CD4-positive, alpha-beta T cell treated with Interleukin-17A for 4 hours (primary cell): ENCODE measurements at places on chromosomes 5 and 9.

GRCh38 chr5:54646356-54647101, 129.0 kb downstream of the SNX18 start:
- DNase-seq: peak; percentile 69

GRCh38 chr5:109692852-109693251, 3.1 kb downstream of the MAN2A1 start:
- no peak for DNase-seq

GRCh38 chr5:79936002-79936645, 54.9 kb downstream of the MTX3 start:
- DNase-seq: no peak

DNA sequence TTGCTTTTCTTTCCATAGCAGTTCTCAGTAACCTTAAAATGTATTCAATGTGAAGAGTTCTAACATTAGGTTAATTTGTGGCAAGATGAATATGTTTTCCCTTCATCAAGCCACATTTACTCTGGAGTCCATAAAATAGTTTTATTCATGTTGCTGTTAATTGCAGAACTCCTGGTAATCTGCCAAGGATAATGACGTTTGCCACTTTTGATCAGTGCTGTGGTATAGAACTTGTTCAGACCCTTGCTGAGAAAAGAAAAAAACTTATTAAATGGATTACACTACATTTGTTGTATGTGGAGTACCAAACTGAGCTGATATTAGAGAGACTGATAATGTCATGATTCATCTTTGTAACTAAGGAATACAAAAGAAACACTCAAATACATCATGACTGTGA, 212.4 kb upstream of the DMAC1 start:
- no peak for DNase-seq

GRCh38 chr9:86555661-86556060, 201.5 kb upstream of the TUT7 start:
- no peak for DNase-seq

GRCh38 chr9:130658893-130659698, 5.3 kb upstream of the PRDM12 start:
- no peak for DNase-seq

GRCh38 chr9:88041447-88041846, 67.1 kb upstream of the CDK20 start:
- no peak for DNase-seq

GRCh38 chr5:77518304-77518703, 26.2 kb upstream of the WDR41 start:
- DNase-seq: no peak

DNA sequence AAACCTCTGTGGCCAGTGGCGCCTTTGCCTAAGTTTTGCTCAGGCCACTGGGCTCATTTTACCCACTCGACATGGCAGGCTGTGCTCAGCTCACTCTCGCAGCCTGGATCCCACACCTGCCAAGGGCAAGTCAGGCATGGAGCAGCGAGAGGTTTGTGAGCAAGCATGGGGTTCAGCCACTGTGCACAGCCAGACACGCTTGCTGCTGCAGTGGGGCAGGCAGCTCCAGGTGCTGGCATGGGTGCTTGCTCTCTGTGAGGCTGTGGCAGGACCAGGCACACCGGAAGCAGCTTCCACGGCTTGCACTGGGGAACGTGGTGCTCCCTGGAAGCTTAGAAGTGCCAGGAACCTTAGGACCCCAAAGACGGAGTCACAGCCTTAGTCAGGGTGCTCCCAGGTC, 470.1 kb downstream of the CDH9 start:
- DNase-seq: no peak

DNA sequence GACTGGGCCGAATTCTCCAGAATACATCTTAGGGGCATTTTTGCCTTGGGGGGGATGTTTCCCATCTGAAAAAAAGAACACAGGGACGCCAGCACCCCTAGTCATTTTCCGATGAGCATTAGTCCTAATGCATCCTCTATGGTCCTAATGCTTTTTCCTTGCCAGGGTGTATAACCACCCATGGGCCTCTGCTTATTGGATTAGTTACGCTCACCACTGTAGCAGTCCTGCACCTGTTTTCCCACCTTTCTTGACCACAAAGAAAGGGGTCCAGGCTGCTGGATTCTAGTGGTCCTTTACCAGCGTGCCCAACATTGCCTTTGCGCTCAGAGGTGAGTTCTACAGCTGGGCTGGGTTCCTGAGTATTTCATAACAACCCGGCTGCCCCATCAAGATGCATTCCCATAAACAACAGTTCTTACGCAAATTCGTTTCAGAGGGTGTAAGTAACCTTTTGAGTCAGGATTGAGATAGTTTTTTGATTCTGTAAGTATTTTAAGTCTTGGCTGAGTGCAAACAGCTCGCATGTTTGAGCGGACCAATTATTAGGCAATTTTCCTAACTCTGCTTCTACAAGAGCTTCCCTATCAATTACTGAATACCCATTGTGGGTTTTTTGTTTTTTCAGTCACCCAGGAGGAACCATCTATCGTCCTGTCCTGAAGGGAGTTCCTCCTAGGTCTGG, 135.1 kb downstream of the DROSHA start:
- no peak for DNase-seq

GRCh38 chr9:111438541-111439235, 45.5 kb downstream of the ECPAS start:
- DNase-seq: no peak

DNA sequence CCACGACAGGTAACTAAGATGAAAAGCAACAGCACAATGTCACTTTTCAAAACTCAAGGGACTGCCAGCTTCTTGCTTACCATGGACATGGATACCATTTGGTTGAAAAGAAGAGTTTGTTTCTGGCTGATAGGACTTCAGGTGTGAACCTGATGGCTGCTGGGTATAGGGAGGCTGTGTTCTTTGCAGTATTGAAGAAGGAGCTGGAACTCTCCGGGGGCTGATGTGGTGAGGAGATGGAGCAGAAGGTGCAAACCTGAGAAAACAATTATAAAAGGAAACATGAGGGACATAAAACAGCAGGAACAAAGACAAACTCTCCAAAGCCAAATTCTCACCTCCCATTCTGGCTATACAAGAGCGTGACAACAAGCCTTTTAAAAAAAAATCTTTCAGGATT, 330.1 kb upstream of the RFX3 start:
- no peak for DNase-seq

DNA sequence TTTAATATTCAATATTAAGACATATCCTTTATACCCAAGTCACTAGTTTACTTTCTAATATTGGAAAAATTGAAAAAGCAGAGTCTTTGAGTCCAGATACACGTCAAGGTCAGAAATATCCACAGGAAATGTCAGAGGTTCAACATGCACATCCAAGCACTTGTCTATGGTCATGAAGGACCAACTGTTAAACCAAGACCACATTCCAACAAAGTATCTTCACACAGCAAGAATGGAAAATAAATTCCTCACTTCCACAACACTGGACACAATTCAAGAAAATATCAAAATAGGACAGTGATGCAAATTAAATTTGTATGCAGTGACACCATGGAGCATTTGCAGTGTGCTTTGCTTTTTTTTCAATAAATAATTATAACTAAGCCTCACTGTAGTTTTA, 142.5 kb downstream of the GABRB2 start:
- no peak for DNase-seq

GRCh38 chr5:13553896-13554295, 390.6 kb downstream of the DNAH5 start:
- DNase-seq: no peak

DNA sequence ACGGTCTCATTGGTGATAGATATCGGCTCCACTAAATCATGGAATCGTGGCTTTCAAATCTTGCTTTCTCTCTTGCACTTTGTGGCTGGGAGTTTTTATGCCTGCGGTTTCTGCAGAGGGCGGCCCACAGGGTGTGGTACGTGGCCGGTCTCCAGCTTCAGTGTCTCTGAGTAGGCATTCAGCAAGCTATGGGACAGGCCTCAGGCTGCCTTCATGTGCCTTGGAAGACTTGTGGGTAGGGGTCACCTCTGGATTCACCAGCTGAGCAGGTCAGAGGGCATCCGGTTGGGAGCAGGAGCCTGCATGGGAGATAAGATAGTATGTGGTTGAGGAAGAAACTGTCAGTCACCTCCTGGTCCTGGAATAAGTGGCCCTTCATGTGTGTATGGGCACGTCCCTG, 47.7 kb downstream of the AMBP start:
- DNase-seq: no peak

GRCh38 chr5:159657298-159657697, 259.0 kb upstream of the ADRA1B start:
- no peak for DNase-seq

GRCh38 chr9:79572608-79573411, 1.0 kb downstream of the TLE4 start:
- DNase-seq: peak; percentile 67

GRCh38 chr5:154714266-154714986, 40.8 kb upstream of the LARP1 start:
- peak; percentile 4 for DNase-seq

DNA sequence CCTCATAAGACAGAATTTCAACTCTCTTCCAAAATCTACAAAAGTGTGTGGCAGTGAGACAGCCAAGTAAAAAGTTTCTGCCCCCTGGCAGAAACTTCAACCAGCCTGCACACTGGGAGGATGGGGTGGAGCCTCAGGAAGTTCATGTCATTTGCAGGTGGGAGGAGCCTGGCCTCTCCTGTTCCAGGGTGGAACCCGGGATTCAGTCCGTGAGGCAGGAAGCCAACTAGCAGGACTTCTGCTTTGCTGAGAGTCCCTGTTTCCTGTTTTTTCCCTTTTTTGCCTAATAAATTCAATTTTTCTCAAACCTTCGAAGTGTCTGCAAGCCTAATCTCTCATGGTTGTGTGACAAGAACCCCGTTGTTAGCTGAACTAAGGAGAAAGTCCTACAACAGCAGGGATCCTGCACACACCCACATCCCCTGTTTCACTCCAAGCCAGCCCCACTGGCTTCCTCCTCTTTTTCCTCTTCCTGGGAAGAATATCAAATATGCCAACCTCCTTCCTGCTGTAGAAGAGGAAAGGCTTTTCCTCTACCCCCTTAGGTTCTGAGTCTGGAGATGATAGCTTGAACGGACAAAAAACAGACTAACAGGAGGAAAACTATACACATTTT, 69.3 kb downstream of the ALDH7A1 start:
- DNase-seq: no peak

DNA sequence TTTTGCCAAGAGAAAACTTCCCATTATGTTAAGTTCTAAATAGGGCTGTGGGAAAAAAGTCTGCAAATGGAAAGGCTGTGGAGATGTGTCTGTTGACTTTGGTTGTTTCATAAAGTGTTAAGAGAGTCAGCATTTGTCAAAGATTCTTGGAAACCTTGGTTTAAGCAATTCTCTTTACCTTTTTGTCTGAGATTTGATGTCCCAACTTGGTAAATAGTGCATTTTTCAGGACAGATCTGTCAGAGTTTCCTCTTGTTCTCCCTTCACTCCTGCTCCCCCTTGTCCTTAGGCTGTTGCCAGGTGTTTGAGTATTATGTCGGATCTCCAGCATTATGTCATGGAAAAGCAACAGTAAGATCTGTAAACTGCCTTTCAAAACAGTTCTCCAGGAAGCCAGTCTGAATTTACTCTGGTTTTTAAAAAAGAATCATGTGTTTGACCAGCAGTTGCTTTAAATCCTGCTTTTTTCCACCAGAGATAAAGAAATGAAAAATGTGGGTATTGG, 79.1 kb upstream of the ADAMTSL1 start:
- no peak for DNase-seq

GRCh38 chr9:80605129-80605528, 1033.4 kb downstream of the TLE4 start:
- DNase-seq: no peak

DNA sequence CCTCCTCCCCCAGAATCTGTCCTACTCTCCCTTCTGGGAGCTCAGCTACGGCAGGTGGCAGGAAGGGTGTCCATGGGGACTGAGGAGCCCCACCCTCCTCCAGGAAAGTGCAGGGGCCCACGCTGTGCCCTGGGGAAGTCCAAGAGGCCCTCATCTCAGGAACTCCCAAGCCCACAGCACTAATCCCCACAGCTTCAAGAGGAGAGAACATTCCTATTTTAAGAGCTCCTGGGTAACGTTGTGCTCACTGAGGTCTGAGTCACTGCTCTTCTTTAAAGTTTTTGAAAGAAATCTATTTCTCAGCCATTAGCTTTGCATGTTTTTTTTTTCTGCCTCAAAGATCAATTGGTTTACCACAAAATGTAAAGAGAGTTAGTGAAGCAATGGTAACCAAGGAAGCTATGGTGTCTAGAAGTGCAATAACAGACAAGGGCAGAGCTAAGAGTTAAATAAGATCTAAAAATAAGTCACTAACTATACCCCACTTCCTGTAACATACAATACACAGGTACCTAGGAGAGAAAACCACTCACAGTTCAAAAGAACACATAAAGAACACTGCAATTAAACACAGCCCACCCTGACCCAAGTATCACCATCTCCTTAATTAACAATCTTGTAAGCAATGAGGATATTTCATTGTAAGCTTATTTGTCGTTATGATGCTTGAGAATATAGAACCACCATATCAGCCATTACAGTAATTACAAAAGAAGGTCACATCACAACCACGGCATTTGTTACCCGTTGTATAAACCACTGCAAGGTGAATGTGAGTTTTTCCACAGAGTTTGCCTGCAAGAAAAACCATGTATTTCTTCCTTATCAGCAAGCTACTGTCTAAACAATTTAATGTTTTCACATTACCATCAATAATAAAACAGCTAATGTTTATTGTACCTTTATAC, 382.3 kb upstream of the SLC30A5 start:
- no peak for DNase-seq

GRCh38 chr9:136965771-136966484, 11.4 kb upstream of the PTGDS start:
- peak; percentile 35 for DNase-seq

DNA sequence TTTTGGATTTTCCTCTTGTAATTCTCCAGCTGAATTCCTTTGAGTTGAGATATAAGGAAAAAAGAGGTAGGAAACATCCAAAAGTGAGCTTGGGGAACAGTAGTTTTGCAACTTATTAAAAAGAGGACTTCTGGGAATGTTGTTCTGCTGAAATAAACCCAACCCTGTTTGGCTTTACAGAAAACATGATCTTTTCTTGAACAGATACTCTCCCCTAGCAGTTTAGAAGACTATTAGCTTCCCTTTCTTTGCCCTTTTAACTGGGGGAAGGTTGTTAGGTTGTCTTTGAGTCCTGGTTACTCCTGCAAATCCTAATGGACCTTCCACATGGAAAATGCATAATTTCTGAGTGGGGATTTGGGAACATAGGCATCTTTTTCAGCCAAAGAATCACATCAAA, 168.7 kb upstream of the RPS23 start:
- DNase-seq: no peak

GRCh38 chr5:19978476-19978875, 9.5 kb downstream of the CDH18 start:
- no peak for DNase-seq
